ENCODE measurements at places on chromosomes 11 and 22.

GRCh38 chr22:23029521-23030228, 40.6 kb upstream of the GNAZ start:
- no peak for DNase-seq

DNA sequence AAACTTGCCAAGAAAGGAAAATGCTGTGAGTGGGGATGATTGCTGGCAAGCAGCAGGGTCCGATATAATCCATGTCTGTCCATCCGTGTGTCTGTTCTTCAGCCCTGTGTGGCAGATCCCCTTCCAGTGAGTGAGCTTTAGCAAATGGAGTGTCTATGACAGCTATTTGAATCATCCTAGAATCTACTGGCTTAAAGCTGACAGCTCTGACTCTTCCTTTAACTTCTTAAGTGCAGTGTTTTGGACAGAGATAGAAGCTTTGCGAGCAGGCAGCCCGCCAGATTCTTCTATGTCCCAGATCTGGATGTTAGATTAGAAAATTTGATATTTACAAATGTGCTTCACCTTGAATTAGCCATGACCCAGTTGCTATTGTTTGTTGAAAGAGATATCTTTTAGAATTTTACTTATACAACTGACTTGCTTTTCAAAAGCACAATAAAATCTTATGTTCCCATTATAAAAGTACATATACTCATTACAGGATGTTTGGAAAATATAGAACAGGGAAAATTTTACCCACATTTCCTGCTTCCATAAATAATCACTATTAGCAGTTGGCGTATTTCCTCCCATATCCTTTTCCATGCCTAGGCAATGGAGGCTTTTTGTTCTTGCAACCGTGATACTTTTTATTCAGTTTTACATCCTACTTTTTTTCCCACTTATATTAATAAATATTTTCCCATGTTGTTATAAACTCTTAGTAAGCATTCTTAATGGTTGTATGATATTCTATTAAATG, 124.5 kb downstream of the COMMD9 start:
- no peak for DNase-seq

GRCh38 chr11:128607819-128608218, 20.5 kb upstream of the ETS1 start:
- DNase-seq: no peak

GRCh38 chr11:61697078-61697502, 16.9 kb downstream of the DAGLA start:
- DNase-seq: no peak

- no peak for DNase-seq
Observed at GRCh38 chr11:19539861-19540260, 172.8 kb upstream of the NAV2 start.

DNA sequence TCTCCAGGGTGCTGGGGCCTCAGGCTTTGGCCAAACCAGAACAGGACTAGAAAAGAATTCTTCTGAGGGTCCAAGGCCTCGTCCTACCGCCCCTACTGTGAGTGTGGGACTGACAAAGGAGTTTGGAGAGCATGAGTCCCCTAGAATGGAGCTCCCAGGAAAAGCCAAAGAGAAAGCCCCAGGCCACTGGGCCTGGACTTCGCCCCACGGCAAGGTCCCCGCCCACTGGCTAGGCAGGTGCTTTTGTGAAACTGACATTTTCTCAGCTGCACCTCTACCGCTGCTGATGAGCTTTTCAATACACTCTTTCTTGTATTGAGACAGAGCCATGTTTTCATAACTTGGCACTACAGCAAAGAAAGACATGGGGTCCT, 9.7 kb upstream of the FGF3 start:
- DNase-seq: no peak

GRCh38 chr22:30129636-30130035, 49.4 kb downstream of the HORMAD2 start:
- no peak for DNase-seq

DNA sequence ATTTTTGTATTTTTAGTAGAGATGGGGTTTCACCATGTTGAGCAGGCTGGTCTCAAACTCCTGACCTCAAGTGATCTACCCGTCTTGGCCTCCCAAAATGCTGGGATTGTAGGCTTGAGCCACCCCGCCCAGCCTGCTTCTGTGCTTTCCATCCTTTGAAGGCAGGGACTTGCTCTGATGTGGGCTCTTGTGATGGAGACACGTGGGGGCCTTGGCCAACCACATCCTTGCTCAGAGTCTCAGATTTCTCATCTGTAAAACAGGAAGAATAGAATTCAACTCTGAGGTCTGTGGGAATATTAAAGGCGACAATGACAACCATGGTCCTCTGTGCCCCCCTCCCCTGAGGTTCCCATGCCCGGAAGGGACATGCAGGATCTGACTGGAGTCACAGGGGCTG, 3.8 kb upstream of the GGA1 start:
- DNase-seq: no peak

DNA sequence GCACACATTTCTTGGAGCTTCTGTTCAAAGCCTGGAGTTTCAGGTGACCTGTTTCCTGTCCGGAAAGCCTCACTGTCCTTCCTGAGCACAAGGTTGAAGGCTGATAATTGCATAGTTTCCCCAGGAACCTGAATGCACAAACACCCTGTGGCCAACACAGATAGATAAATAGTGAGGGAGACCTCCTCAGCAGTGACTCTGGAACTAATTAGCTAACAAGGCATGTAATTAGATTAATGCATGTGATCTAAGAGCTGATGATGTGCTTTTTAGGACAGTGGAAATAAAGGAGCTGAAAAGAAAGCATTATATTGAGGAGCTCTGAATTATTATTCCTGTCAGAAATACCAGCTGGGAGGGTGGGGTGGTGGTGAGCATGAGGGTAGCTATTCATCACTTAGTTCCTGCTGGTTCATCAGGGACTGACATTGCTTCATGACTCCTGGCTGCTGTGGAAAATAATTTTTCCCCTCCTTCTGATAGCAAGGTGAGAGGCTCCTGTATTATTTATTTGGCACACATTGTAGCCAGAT, 101.1 kb downstream of the NELL1 start:
- DNase-seq: no peak

DNA sequence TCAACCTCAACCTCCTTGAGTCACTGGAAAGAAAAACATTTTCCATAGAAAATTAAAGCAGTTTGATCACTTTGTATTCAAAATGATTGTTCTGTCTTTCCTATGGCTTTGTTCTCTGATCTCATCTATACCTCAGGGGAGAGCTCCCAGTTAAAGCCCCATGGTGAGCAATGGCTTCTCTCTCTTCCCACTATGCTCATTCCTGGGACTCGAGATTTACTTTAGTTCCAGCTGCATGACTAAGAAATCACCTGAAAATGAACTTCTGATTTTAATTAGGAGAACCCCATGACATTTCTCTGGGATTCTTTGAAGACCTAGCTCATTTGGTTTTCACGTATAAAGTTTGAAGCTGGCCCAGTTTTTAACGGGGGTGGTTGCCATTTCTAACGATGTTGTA, 921.5 kb downstream of the OPCML start:
- no peak for DNase-seq

- DNase-seq: no peak
Observed at GRCh38 chr11:35085531-35086165, 53.3 kb upstream of the CD44 start.

DNA sequence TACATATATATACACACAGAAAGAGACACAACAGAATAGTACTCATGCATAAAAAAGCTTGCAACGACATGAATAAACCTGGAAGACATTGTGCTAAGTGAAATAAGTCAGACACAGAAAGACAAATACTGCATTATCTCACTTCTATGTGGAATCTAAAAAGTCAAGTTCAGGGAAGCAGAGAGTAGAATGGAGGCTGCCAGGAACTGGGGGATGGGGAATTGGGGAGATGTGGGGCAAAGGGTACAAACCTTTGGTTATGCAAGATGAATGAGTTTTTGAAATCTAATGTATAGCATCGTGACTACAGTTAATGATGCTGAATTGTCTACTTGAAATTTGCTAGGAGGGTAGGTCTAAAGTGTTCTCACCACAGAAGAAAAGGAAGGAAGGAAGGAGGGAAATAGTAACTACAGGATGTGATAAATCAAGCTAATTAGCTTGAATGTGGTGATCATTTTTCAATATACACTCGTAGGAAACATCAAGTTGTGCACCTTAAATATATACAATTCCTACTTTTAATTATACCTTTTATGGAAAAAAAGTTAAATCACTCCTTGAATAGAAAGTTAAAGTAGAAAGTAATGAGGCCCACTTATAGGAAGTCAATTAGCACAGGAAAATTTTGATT, 33.8 kb downstream of the MMP13 start:
- DNase-seq: no peak

- no peak for DNase-seq
Observed at GRCh38 chr11:65505466-65506289, 6.8 kb downstream of the MALAT1 start.

- DNase-seq: no peak
Observed at GRCh38 chr11:359181-359714, 10.1 kb upstream of the B4GALNT4 start.

GRCh38 chr11:128310676-128311445, 276.5 kb downstream of the ETS1 start:
- no peak for DNase-seq

GRCh38 chr11:80365076-80365725, 924.4 kb upstream of the TENM4 start:
- DNase-seq: no peak

GRCh38 chr11:120645639-120646038, 134.1 kb downstream of the GRIK4 start:
- DNase-seq: peak; percentile 78

GRCh38 chr22:41482319-41482935, 13.5 kb downstream of the ACO2 start:
- no peak for DNase-seq

GRCh38 chr11:100719362-100719761, 32.3 kb downstream of the ARHGAP42 start:
- DNase-seq: peak; percentile 59

DNA sequence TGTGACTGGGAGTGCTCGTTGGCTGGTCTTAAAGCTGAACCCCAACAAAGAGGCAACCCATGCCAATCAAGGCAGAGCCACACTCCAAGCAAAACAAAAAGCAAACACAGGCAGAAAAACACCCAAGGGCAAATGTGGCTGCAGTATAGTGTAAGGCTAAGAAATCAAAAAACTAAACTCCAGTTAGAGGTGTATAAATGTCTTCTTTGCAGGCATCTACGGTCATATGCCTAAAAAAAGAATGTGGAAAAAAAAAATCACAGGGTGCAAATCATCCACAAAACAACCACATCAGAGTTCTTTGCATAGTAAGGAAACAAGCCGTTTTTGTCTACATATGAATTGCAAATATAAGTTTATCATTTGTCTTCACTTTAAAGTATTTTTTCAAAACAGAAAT, 27.8 kb downstream of the ARFGAP3 start:
- DNase-seq: no peak
